Frontal cortex (tissue), 4 donors: ENCODE measurements at places on chromosomes 4 and X. TPM values are rescaled to one million over a fixed set of nuclear protein-coding genes. Genes with fewer than 3 reads are reported as not detected.

Gene ZMAT1
- 6.5 TPM for total RNA-seq

Gene LDB2
- total RNA-seq, result 216 TPM

GRCh38 chr4:168712316-168712890 lies 215.6 kb downstream of the PALLD start:
- no peak for DNase-seq

- DNase-seq, result no peak
These were observed 67.4 kb downstream of the CBLL2 start for GRCh38 chrX:22340022-22340616.

DNA sequence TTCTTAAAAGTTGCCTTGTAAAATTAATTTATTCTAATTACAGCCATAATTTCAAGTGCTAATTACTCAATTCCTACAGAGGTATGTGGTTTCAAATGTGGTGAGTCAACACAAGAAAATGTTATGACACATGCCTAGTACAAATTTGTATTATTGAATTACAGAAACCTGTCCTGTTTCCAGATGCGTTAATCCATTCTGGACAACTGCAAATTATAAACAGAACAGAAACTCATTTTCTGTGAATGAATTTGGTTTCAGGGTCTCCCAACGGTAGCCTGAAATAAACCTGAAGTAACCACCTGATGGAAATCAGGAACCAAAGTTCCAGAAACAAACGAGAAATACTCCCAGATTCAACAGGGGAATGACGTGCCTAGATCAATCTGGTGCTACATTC lies 328.6 kb upstream of the F9 start:
- DNase-seq, result no peak

Gene FAT1
- 26.9 TPM for total RNA-seq

- no peak for DNase-seq
These were observed 30.1 kb downstream of the KDM6A start for GRCh38 chrX:44903107-44903506.

- DNase-seq, result peak; percentile 28
These were observed at the start of gene FSTL5 for GRCh38 chr4:162163892-162164759. TSS of gene FSTL5 (minus strand) at chr4:162164000. CDS start at chr4:162111396, 52,604 bp downstream.

Gene LUZP4
- total RNA-seq, result not detected

Gene DCAF12L1
- total RNA-seq, result 0.41 TPM

Gene TBX22
- under 0.01 TPM for total RNA-seq

DNA sequence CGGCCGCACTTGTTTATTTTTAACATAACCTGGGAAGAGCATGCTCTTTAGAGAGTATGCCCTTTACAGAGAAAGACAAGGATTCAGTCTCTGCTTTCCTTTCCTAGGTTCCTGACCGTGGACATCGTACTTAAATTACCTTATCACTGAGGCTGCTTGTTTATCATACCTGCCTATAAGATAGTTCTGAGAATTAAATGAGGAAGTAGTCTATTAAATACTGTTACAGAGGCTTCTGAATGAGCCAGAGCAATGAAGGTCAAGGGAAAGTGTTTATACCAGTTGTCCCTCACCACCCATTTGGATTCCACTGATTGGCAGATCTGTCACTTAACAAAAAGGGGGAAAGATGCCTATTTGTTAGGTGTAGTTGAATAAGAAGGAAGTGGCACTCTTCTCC lies 10.0 kb downstream of the TXLNG start:
- no peak for DNase-seq

DNA sequence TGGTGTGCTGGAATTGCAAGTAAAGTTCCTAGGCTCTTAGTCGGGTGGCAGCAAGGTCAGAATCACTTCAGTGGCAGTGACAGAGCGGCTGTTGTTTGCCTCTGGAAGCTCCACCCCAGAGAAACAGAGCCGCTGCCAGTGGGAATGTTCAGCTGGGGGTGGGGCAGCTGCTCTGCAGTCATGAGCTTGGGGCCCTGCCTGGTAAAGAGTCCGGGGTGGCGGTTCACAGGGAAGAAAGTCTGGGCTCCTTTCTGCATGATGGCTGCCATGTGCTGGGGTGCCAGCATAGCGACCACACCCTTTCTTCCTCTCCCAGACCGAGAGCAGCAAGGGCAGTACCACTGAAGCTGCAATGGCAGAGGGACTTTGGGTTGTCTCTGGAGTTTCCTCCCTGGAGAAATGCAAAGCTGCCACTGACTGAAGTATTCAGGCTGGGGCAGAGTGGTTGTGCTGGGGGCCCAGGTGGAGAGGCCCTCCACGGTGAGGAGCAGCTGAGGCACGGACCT lies 108.8 kb upstream of the CENPE start:
- DNase-seq, result no peak

- DNase-seq, result no peak
These were observed 172.2 kb downstream of the GABRB1 start for GRCh38 chr4:47203593-47203992.
